ENCODE measurements at places on chromosomes 6 and 20. TPM values are rescaled to one million over a fixed set of nuclear protein-coding genes. Genes with fewer than 3 reads are reported as not detected.

The TEAD3 gene
- polyA plus RNA-seq = 0.25 TPM

The MEI4 gene
- not detected for polyA plus RNA-seq

The SLC52A3 gene
- polyA plus RNA-seq = not detected

The LY6G5C gene
- polyA plus RNA-seq = 10.3 TPM

The TDRD6 gene
- not detected for polyA plus RNA-seq

The IMPG1 gene
- polyA plus RNA-seq = not detected

The SLC12A5 gene
- polyA plus RNA-seq = not detected

The HS3ST5 gene
- not detected for polyA plus RNA-seq

The SIRPA gene
- not detected for polyA plus RNA-seq

The DLK2 gene
- polyA plus RNA-seq = 1.4 TPM

The ENPP1 gene
- 1.2 TPM for polyA plus RNA-seq

The CLVS2 gene
- not detected for polyA plus RNA-seq

The HLA-DRB1 gene
- polyA plus RNA-seq = 56.0 TPM

The CTCFL gene
- not detected for polyA plus RNA-seq

The ZNF133 gene
- polyA plus RNA-seq = 5.9 TPM

The KHDC3L gene
- polyA plus RNA-seq = not detected

The MUC22 gene
- not detected for polyA plus RNA-seq

The SYCP2L gene
- not detected for polyA plus RNA-seq

The TCF21 gene
- polyA plus RNA-seq = not detected

The CLPSL2 gene
- polyA plus RNA-seq = not detected

The RSPH4A gene
- polyA plus RNA-seq = not detected

The STK38 gene
- polyA plus RNA-seq = 110 TPM

The SAMD5 gene
- not detected for polyA plus RNA-seq

The SLC13A3 gene
- polyA plus RNA-seq = not detected
